Adrenal gland (tissue), 19 donors: ENCODE measurements at places on chromosomes 6 and 20.

- no peak for DNase-seq
These were observed 69.0 kb downstream of the TCP11 start for GRCh38 chr6:35072051-35072697.

- no peak for DNase-seq
These were observed 81.9 kb upstream of the CCN6 start for GRCh38 chr6:111971866-111972532.

- DNase-seq: no peak
These were observed 31.1 kb downstream of the DOP1A start for GRCh38 chr6:83098589-83098988.

DNA sequence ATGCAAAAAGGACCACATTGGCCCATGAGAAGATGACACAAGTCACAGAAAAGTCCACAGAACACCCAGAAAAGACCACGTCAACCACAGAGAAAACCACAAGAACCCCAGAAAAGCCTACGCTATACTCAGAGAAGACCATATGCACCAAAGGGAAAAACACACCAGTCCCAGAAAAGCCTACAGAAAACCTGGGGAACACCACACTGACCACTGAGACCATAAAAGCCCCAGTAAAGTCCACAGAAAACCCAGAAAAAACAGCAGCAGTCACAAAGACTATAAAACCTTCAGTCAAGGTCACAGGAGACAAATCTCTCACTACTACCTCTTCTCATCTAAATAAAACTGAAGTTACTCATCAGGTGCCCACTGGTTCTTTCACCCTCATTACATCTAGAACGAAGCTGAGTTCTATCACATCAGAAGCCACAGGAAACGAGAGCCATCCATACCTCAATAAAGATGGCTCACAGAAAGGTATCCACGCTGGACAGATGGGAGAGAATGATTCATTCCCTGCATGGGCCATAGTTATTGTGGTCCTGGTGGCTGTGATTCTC is 11.2 kb downstream of the MUCL3 start:
- no peak for DNase-seq
